ENCODE measurements at places on chromosomes 11 and 22.

DNA sequence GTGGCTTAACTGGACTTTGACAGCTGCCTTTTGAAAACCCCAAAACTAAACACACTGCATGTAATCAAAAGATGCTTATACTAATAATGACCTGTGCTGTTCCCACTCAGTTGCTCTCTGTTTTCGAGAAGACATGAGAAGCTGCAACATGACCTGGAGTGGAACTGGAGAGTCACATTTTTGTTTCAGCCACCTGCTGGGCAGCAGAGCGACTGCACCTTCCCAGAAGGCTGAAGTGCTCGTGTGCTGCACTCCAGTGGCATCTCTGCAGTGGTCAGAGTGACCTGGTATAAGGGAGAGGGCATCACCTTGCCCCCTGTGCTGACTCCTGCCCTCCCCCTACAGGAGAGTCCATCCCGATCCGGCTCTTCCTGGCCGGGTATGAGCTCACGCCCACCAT, 8.6 kb downstream of the THYN1 start:
- DNase-seq, result no peak

DNA sequence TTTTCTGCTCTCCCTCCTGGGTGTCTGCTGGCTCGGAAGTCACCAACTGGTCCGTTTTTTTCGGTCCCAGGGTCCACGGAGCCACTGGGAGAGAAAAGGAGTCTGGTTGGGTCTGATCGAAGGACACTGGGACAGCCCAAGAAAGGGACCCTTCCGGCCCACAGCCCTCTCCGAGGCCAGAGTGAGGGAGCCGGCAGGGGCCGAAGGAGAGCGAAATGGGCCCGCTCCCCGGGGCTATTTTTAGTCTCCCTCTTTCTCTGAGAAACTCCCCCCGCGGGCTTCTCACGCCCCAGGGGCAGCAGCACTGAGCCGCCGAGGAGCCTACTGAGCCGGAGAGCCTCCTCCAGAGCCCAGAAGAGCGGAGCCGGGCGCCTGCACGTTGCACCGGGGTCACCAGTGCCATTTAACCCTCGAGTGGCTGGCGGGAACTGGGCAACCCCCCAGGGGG, 1.9 kb downstream of the ESAM start:
- no peak for DNase-seq

- no peak for DNase-seq
These were observed 10.8 kb downstream of the DNAL4 start for GRCh38 chr22:38783095-38783615.

DNA sequence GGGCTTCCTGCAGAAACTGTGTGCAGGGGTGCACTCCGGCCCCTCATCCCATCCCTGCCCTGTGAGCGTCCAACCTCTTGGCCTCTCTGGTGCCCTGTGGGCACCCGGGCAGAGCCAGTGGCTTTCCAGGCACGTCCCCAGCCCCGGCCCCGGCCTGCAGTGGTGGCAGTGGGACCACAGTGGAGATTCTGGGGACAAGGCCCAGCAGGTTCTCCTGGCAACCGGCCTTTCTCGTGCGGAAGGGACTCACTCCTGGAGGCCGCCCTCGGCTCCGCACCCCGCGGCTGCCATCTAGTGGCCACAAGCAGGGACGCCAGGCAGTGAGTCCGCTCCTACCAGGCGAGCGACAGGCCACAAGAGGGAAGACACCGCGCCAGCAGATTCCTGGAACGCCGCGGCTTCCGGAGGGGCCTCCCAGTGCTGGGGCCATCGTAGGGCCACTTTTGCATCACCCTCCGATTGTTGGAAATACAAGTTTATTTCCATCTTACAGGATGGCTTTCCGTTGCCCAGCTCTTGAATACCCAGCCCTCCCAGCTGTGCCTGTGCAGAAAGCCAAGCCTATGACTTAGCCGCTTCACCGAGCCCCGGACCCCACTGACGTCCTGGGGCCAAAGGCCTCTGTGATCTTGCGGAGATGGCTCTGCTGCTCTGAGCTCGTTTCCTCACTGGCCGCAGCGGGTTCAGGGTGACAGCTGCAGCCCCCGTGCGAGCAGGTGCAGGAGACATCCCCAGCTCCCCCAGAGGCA, 357.3 kb downstream of the CTTN start:
- DNase-seq, result peak; percentile 30

DNA sequence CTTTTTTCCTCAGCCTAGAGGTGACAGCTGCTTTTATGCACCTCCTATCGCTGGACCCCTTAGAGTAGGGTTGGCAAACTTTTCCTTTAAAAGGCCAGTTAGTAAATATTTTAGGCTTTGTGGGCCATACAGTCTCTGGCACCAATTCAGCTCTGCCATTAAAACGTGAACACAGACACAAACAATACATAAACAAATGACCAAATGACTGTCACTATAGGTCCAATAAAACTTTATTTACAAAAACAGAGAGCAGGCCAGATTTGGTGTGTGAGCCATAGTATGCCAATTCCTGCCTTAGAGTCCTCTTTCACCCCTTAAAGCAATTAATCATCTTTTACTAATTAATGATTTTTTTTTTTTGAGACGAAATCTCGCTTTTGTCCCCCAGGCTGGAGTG, 61.1 kb upstream of the RPS13 start:
- DNase-seq, result no peak

- DNase-seq, result peak; percentile 29
These were observed 3.5 kb downstream of the PLXNB2 start for GRCh38 chr22:50303848-50304527.

DNA sequence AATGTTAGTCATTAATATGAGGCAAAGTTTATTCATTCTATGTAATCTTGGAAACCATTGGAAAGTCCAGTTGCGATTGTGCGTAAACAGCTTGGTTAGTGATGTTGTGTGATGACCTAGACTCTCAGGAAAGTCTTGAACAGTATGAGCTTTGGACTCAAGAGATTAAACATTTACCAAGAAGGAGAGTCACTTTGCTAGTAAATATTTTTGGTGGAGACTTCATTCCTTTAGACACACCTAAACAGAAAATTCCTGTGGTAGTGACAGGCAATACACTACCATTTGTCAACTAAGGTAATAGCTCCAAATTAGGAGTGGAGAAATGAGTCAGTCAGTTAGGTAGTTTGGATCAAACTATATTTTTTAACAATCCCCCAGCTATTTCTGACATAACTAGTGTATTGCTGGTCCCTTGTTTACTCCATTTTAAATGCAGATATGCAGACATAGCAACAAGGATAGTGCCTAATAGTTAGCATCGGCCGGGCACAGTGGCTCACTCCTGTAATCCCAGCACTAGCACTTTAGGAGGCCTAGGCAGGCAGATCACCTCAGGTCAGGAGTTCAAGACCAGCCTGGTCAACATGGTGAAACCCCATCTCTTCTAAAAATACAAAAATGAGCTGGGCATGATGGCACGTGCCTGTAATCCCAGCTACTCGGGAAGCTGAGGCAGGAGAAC, 89.3 kb downstream of the ARHGAP42 start:
- no peak for DNase-seq

- DNase-seq, result no peak
These were observed 194.1 kb downstream of the MSANTD4 start for GRCh38 chr11:105827906-105828305.

DNA sequence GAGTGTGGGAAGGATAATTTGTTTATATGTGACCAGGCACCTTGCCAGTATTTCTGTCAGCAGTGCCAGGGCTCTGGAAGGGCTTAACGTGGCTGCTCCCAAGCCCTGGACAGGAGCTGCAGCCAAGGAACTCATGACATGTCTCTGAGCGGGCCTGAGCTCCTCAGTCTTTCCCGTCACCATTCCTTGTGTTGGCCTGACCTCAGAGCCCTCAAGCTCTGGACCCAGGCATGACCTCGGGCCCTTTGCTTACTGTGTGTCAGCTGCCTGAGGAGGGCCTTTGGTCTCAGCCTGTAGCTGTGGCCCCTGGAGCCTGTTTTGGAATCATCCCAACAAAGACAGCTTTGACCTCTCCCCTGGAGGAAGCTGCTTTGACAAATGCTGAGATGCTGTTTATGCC, 264.1 kb upstream of the PLET1 start:
- DNase-seq, result no peak

DNA sequence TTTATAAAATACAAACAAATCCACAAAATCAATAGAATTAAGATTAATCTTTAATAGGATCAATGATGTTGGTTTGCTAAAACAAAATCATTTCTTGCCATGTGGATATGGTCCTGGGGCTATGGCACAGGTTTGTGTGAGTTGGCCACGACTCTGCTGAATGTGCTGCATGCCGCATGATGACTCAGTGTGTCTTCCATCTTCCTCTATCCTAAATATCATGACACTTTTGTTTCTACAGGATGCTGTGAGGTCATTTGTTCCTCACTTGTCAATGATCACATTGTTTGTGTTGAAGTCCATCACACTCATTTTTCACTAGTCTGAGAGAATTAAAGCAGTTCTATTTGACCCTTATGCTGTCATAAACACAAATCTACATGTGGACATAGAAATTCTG, 167.2 kb upstream of the ZBED5 start:
- no peak for DNase-seq

DNA sequence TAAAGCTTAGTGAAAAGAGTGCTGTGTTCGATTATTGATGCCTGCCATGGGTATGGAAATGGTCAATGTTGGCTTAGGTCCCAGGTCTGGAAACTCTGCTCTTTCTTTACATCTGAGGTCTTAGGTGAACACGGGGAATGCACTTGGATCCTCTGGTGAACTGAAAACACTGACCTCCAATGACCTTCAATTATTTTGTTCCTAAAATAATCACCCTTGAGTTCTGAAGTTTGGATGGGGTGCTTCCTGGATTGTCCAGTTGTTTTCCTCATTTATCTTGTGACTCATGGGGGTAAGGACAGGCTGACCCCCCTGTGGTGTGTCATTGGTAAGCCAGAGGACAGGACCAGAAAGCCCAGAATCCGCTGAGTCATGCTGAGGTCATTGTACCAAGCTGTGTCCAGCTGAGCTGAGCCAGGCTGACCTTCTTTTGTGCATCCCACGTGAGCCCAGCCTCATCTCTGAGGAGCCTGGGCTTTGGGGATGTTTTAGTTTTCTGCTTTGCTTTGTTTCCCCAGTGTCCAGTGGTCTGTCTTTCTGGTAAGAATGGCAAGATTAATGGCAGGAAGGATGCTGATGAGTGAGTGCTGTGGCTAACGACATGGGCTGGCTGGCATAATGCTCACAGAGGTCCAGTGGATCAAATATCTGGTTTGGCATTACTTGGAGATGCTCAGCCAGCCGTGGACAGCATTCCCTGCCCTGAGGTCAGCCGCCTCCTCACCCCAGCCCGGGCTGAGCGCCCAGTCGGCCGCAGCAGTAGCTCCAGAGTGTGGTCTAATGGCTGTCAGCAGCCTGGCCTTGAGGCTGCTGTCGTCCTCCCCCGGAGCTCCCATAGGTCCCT, 35.6 kb downstream of the AMPD3 start:
- DNase-seq, result peak; percentile 49

DNA sequence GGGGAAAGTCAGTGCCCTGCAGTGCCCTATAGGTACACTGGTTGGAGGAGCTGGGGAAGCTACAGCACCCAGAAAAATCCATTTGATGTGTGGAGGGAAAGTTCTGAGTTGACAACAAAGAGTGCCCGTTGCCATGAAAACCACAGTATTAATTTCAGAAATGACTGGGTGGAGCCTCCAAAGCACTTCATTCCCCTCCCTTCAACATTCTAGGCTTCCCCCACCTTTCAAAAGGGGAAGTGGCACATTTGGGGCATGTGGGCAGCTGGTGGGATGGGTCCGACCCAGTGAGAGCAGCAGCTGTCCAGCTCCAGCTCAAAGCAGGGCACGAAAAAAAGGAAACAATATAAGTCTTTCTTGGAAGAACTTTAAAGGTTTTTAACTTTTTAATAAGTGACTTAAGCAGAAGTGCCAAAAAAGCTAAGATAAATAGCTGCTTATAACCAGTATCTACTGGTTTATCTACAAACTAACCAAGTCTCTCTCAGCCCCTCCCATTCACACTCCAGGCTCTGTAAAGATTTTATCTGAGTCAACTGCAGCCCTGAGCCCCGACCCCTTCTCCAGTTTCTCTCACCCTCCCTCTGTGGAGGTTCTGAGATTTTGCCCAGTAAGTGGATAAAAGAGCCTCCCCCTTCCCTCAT, 9.0 kb upstream of the AHNAK start:
- no peak for DNase-seq

DNA sequence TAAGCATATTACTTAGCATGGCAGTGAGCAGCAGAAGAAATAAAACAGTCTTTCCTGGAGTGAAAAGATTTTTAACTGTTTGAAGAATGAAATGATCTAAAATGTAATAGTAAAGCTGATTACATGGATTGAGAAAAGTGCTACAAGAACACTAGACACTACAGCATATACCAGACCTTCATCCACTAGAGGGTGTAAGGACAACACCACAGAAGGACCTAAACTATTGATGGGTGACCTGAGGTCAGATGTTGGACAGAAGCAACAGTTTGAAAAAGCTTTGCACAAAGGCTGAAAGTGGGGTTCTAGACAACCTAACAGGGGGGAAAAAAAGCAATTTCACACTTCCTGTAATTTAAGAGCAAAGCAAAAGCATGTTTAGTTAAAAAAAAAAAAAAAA, 97.7 kb downstream of the RBFOX2 start:
- no peak for DNase-seq

GRCh38 chr11:89405629-89406028, 85.5 kb downstream of the NOX4 start:
- no peak for DNase-seq

- no peak for DNase-seq
These were observed 48.4 kb upstream of the HSD17B12 start for GRCh38 chr11:43632181-43632580.

- DNase-seq, result no peak
These were observed 12.9 kb downstream of the BIRC3 start for GRCh38 chr11:102330231-102330630.

- no peak for DNase-seq
These were observed 32.7 kb upstream of the MICAL2 start for GRCh38 chr11:12077535-12078280.

GRCh38 chr22:42937164-42937843, 77.6 kb downstream of the PACSIN2 start:
- no peak for DNase-seq

GRCh38 chr11:2387266-2387987, 10.3 kb downstream of the CD81 start:
- no peak for DNase-seq

GRCh38 chr11:79363861-79364378, 76.9 kb downstream of the TENM4 start:
- DNase-seq, result no peak

DNA sequence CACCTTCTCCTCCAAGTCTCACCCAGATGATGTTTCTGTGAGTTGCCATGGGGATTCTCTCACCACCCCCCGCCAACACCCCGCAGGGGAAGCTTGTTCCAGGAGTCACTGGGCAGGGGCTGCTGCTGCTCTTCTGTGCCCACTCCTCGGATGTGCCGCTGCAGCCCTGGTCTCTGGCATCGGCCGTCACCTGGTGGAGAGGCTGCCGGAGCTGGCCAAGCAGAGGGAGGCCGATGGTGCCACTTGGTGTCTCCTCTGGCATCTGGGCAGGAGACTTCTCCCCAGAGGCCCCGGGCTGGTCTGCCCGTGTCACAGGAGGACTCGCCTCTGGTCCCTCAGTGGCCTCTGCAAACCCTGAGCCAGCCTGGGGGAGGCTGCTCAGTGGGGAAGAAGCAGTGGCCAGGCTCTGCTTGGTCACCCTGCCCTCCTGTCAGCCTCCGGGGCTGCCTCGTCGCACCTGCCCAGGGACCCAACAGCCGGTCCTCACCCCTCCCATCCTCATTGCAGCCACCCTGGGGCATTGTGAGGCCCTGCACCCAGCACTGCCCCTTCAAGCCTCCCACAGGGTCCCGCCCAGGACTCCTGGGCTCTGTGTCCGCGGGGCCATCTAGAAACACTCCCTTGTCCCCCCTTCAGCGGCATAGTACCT, 424 bp upstream of the ADORA2A start:
- no peak for DNase-seq

All from GOT3 (cell line).